ENCODE measurements at places on chromosomes 5 and 9.

DNA sequence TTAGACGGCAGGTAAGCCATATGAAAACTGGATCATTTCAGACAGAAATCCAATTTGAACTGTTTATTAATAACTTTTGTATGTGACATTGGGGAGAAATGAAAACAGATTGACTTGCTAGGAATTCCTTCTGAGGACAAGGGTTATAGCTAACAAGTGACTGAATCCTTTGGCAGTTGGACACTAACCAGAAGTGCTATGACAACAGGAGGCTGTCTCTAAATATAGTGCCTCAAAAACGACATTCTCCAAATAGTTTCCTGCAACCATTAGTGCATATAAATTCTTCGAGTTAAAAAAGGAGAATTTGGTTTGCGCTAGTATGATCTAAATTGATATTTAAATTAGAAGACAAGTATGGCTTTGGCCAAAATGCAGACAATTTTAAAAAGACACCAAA lies 338.6 kb downstream of the PTPRD start:
- DNase-seq, result no peak

- DNase-seq, result no peak
These were observed 23.4 kb upstream of the COL27A1 start for GRCh38 chr9:114131808-114132549.

DNA sequence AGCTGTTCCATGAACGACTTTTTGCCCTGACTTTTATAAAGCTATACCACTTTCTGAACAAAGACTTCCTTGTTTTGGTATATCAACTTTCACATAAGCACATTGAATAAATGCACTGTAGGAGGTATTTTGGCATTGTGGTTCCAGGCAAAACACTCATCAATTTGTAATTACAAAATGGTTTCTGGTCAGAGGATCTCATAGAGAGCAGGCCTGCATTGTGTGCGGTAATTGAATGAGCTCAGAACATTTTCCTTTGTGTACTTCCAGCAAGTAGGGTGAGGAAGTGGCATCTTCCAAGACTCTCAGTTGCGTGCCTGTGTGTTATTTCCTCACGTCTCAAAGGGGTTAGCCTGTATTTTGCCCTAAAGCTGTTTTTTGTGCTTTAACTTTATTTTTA lies 89.2 kb downstream of the PDE6A start:
- no peak for DNase-seq

DNA sequence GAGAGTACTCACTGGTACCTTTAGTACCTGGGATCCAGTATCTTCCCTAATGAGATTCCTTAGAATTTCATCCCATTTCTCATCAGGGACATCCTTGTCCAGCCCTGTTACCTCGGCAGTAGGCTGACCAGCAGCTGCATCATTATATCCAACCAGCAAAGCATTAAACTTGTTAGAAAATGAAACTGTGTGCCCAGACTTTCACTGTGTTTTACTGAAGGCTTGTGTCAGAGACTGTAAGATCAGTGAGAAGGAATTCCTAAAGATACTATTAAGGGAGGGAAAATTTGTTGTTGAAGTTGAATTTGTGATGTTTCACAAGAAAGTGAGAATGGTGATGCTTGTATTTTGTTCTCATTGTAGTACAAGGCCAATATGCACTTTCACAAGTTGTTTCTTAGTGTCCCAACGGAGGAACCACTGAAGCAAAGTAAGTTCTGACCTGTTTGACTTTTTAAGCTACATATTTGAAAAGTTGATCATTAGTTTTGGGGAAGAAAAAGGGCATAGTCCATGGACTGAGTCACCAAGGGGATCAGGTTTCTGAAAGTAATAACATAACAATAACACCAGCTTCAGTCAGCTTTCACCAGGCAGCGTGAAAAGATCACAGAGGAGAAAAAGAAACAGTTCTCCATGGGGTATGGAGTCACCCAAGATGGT lies 48.8 kb downstream of the GRAMD2B start:
- no peak for DNase-seq

- DNase-seq, result no peak
These were observed 226.8 kb upstream of the IRX4 start for GRCh38 chr5:2109566-2109965.

GRCh38 chr5:172322028-172322965 lies 38.7 kb upstream of the UBTD2 start:
- no peak for DNase-seq

DNA sequence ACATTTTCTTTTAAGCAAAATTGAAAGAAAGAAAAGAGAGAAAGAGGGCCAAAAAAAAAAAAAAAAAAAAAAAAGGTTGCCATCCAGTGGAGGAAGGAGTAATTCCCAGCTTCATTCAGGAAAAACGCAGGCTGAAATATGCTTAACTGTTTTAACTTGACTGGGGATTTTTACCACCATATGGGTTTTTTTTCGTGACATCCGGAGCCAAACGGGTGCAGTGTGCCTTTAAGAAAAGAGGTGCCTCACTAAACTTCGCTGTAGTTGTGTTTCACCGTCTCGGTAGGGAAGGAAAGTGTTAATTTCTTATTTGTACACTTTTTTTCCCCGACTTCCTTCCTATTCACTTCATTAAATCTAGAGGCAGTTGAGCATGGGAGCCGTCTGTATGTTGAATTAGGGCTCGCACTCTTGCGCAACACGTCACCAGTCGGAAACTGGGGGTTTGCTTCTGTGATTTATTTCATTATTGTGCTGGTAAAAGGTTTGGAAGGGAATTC lies 143.0 kb downstream of the SMARCA2 start:
- peak; percentile 40 for DNase-seq

- DNase-seq, result peak; percentile 95
These were observed 47.8 kb downstream of the NR3C1 start for GRCh38 chr5:143355710-143356109.

DNA sequence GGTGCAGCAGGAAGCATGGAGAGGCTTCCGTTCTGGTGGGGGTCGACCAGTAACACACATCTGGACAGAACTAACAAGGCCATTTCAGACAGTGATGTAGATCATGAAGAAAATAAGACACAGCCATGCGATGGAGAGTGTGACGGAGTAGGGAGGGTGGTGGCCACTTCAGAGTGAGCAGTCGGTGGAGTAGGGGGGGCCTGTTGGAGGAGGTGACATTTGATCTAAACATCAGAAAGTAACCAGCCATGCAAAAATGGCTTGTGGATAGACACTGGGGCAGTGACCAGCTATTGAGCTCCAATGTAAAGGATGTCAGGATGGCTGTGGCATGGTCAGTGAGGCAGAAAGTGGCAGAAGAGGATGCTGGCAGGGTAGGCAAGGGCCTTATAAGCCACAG lies 65.9 kb downstream of the PPARGC1B start:
- DNase-seq, result no peak

DNA sequence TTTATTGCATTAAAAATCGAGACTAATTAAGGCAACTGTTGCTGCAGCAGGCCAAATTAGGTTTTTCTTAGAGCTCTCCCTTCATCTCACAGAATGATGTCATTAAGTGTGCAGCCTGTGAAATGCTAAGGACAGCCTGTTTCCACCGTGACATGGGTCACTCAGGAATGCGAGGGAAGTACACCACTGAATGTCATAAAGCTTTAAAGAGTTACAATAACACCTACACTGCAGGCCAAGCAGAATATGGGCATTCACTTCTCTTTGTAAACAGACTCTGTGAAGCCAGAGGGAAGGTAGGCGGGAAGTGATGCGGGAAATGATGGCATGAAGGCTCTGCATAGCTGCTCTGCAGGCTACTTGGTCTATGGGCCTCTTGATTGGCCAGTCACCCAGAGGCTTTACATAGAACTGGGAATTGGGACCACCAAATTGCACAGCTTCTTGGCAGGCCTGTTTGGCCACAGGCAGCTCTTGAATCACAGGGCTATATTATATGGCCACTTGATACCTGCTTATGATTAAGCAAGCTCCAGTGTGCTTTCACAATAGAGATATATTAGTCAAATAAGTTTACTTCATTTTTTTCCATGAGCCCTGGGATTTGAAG lies 28.4 kb upstream of the AOPEP start:
- peak; percentile 18 for DNase-seq

DNA sequence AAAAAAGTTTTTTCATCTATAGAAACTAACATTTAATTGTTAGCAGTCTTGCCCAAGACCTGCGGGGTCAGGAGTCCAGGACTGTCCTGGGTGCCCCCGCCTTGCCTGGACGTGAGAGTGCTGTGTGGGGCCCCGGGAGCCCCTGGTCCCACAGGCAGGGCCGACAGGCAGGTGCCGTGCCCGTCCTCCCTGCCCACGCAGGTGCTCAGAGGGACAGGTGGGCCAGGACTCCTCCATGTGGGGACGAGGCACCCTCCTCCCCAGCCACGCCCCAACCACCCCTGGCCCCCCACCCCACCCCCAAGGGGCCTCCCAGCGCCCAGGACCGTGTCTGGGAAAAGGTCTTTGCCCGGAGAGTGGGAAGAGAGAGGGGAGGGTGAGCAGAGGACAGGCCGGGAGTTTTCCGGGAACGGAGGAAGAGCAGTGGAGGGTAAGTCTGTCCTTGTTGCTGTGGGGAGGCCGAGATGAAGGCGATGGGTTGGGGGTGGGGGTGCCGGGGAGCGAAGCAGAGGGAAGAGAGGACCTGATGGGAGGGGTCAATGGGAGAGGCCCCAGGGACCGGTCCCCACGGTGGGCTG lies 2.7 kb upstream of the LCN12 start:
- no peak for DNase-seq

DNA sequence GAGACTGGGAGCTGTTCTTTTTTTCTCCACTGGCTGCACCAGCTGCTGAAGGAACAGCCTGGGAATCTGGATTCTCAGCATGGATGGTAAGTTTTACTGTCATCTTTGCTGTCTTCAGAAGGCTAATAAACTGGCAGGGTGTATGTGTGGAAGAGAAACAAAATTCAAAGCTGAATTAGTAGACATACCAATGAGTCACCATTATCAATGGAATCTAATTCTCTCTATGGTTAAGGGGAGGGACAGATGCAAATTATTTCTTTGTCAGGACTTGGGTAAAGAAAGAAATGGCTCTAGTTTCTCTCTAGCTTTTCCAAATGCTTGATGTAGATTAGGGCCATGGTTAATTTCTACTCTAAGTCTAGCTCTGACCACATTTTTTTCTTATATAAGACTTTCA lies 154.2 kb downstream of the MPDZ start:
- no peak for DNase-seq

DNA sequence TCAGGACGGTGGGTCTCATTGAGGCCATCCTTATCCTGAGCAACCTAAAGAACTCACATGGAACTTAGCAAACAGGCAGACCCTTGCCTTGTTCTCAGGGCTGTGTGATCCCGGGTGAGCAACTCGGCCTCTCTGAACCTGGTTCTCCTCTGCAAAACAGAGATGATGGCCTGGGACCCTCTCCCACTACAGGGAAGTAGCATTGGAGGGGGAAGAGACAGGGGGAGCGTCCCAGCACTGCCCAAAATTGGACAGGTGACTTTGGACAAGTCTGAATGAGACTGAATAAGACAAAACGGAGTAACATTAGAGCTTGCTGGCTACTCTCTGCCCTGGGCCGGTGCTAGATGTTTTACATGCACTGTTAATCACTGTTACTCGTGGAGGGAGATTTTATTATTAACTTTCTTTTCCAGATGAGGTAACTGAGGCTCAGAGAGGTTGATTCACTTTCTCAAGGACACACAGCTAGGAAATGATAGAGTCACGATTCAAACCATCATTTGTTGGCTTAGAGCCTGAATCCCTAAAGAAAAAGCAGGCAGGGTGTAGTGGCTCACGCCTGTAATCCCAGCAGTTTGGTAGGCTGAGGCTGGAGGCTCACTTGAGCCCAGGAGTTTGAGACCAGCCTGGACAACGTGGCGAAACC lies 136.4 kb downstream of the C9orf50 start:
- DNase-seq, result no peak

- peak; percentile 11 for DNase-seq
These were observed 804 bp downstream of the TTC39B start for GRCh38 chr9:15306068-15306756.

- DNase-seq, result no peak
These were observed 75.1 kb upstream of the FSTL4 start for GRCh38 chr5:133687212-133688061.

- DNase-seq, result no peak
These were observed 114.9 kb downstream of the ICE1 start for GRCh38 chr5:5537426-5537825.

DNA sequence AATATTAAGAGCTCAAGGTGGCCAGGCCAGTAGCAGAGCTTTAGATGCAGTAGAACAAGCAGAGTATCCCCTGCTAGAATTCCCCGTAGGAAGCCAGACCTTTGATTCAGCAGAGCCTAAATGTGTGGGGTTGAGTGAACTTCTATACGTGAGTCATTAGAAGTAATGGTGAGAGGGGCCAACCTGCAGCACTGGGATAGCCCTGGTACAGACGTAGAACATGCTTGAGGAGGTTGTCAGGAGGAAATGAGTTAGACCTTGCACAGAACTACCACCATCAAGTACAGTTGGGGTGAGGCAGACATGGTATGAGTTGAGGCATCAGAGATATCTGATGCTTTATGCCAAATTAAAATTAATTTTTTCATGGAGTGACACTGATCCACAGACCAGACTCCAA lies 42.0 kb downstream of the PDCD1LG2 start:
- DNase-seq, result no peak

GRCh38 chr5:54902791-54903473 lies 82.5 kb downstream of the ESM1 start:
- DNase-seq, result no peak

DNA sequence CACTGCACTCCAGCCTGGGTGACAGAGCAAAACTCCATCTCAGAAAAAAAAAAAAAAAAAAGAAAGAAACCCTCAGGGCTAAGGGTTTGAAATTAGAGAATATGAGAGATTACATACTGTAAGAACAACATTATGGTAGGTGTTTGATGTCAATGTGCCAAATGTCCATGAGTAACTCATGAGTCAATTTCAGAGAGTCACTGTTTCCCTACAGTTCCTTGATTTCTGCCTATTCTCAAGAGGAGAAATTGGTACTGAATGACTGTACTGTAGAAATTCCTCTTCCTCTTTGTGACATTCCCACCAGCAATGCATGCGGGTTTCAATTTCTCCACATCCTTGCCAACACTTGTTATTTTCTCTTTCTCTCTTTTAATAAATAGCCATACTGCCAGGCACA lies 35.2 kb downstream of the MARVELD2 start:
- DNase-seq, result peak; percentile 64

DNA sequence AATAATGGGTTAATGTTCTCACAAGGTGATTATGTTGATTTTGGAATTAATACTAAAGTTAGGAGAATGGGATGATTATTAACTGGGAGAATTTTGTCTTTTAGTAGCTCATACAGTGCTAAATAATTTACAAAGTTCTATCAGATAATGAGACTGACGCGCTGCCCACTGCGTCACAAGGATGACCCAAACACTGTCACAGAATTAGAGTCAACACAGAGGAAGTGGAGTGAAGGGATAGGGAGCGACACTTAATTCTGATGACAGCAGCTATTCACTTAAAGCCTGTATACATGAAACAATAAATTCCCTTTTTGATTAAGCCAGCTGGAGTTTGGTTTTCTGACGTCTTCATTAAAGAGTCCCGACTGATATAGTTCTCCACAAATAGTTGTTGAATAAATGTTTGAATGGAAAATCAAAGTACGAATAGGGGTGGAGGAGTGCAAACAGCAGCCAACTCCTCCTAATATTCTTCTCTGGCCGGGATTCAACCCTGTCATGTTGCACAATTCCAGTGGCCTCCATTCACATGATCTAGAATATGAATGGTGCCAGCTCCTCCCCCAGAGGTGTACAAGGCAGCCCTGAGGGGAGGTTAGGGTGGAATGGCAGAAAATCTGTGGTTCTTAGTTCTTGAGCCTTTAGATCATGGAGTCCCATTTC lies 140.3 kb downstream of the PCSK1 start:
- no peak for DNase-seq

- no peak for DNase-seq
These were observed 157.5 kb downstream of the ENC1 start for GRCh38 chr5:74482990-74483389.
